ENCODE measurements at places on chromosomes 11 and 22. TPM values are rescaled to one million over a fixed set of nuclear protein-coding genes. Genes with fewer than 3 reads are reported as not detected.

DNA sequence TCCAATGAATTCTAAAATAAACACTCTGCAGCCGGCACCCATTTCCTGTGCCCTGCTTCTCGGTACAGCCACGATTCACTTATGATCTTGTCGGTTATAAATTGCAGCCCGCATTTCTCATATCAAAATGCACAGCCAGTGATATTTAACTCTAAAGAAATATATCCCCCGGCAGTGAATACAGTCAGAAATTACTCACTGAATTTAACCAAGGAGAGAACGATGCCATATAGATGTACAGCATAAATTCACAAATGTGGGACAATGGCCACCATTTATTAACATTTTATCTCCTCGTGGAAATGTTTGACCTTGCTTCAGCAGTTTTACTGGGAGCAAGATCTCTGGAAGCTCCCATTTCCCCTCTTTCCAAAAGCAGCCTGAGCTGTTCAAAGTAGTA, 1517.8 kb downstream of the BRD1 start:
- no peak for DNase-seq

ZC3H12C gene
- 19.5 TPM for total RNA-seq

- DNase-seq: no peak
Measured at GRCh38 chr11:1526785-1527184, 40.2 kb upstream of the MOB2 start.

OR52E8 gene
- not detected for total RNA-seq

DNA sequence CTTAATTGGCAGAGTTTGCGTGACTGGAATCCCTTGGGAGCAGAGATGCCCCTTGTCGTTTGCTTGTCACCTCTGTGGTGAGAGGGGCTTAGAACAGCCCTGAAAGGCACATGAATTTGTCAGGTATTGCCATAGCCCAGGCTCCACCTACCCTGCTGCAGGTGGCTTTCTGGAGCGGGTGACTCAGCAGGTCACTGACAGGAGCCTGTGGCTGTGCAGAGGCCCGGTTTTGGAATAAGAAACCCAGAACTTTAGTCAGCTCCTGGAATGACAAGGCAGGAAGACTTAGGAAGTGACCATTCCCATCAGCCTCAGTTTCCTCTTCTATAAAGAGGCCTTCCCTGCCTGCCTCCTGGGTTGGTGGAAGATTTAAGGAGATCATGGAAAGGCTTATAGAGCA, 539.7 kb downstream of the INSC start:
- no peak for DNase-seq

MPZL3 gene
- 2.1 TPM for total RNA-seq

GRCh38 chr22:31332886-31333285, 13.3 kb downstream of the PATZ1 start:
- no peak for DNase-seq

HBG2 gene
- 0.41 TPM for total RNA-seq

UEVLD gene
- 21.2 TPM for total RNA-seq

DNA sequence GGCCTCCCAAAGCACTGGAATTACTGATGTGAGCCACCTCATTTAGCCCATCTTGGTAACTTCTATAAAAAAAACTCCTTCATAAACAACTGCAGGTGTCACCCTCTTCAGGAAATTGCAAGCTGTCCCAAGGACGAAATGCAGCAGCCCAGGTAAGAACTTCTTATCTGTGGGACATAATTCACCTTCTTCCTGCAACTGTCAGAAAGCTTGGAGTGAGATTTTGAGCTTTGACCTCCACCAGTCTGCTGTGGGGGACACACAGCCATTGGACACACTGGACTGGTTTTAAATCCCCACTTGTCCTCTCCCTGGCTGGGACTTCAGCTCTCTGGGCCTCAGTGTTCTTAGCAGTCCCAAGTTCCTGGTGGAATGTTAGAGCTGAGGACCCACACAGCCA, 368.5 kb downstream of the MN1 start:
- no peak for DNase-seq

DNA sequence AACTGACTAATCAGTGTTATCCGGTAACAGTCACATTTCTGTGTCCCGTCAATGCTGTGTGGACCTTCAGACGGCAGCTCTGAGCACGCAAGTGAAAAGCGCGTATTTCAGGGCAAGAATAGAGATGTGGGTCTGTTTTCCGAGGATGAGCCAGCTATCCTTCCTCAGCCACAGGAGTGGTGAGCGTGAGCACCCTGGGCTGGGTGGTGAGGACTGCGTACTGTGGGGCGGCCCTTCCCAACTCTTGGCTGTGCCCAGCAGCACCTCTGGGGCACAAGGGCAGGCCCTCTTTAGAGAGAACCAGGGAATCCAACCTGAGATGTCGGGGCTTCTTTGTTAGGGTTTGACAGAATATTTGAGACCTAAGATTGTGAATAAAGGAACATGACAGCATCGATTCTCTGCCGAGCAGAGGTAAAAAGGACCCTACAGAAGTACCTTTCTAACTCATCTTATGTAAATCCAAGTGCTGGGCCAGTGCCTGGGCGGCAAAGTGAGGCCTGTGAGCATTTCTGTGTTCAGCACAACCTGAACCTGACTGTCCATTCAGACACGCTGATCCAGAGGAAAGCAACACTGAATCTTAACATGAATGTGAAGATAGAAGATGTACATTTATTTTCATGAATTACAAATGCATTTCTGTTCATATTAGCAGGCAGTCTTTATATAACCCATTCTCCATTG, 26.5 kb upstream of the YPEL1 start:
- no peak for DNase-seq

CHADL gene
- 9.9 TPM for total RNA-seq

GRCh38 chr22:27802346-27803073, 954 bp upstream of the MN1 start:
- DNase-seq: no peak
